ENCODE measurements at places on chromosomes 1 and 21.

DNA sequence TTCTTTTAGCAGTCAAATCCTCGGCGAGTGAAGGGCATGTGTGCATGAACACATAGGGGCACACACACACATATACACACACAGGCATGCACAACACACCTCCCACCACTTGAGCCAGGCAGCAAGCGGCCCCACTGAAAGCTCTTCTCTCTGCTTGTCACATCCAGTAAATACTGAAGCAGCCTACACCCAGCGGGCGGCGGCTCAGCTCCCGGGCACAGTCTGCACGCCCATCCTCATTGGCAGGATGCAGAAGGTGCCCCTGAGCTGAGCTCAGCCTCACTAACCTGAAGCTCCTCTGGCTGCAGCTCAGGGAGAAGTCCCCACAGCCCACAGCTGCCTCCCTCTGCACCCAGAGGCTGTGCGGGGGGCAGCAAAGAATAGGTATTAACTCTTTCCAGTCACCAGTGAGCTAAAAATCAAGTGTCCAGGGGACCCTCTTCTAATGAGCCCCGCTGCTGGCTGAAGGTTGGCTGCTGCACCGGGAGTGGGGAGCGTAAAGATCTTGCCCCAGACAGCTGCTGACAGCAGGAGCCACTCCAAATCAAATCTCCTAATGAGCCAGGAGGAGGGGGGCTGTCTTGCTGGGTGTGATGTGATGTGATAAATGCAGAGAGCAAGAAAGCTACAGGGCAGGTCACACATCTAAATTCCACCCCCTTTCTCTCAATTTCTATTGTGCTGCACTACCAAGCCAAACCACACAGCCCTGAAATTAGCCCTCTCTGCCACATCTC, 12.5 kb downstream of the RGS8 start:
- no peak for DNase-seq

- DNase-seq: peak; percentile 69
Measured at GRCh38 chr1:99180343-99180808, 83.9 kb upstream of the PLPPR4 start.

GRCh38 chr21:15172963-15173362, 108.2 kb upstream of the NRIP1 start:
- no peak for DNase-seq

- no peak for DNase-seq
Measured at GRCh38 chr1:20753589-20753988, 21.1 kb upstream of the SH2D5 start.

GRCh38 chr1:56032096-56032676, 547.2 kb downstream of the PLPP3 start:
- no peak for DNase-seq

DNA sequence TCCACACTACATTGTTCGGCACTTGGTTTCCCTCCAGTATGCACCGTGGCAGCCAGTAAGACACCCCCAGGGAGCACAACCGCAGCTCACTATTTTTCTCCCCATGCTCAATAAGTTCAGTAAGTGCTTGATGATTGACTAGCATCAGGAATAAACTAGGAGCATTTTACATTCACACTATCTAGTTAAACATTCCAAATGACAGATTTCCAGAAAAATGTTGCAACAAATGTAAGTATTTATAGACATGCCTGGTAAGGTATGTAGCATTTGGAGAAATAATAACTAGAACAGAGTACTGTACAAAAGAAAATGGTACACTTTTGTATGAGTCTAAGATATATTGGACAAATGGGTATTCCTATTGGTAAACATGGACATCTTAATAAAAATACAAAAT, 92.9 kb downstream of the SLC45A1 start:
- peak; percentile 66 for DNase-seq

GRCh38 chr1:164969253-164969652, 387.3 kb downstream of the LMX1A start:
- DNase-seq: no peak

- DNase-seq: no peak
Measured at GRCh38 chr1:212532469-212533147, 76.0 kb upstream of the ATF3 start.

- DNase-seq: peak; percentile 88
Measured at GRCh38 chr1:152036267-152037216, at the start of gene S100A11. Gene S100A11, minus strand, starts transcription at chr1:152037004. Its CDS starts 89 bp downstream, at chr1:152036915.

DNA sequence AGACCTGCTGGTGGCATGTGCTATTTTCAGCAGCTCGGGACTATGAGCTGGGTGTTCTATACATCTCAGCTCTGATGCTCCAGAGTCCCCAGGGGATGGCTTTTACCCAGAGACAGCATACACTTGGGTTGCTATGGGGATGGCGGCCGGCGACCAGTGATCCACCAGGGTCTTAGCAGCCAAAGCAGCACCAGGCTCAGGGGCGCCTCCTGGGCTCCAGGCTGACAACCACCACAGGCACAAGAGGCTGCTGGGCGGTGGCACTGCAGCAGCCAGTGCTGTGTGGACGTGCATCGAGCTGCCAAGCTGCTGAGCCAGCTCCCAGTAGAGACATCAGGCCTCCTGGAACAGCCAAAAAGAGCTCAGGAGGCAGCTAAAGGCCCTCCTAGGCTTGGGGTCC, 37.6 kb upstream of the CLSTN1 start:
- DNase-seq: no peak

DNA sequence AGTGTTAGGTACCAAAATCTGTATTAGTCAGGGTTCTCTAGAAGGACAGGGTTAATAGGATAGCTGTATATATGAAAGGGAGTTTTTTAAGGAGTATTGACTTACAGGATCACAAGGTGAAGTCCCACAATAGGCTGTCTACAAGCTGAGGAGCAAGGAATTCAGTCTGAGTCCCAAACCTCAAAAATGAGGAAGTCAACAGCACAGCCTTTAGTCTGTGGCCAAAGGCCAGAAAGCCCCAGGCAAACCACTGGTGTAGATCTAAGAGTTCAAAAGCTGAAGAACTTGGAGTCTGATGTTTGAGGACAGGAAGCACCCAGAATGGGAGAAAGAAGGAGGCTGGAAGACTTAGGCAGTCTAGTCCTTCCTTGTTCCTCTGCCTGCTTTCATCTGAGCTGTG, 487.5 kb upstream of the CHRM3 start:
- DNase-seq: no peak

- DNase-seq: peak; percentile 1
Measured at GRCh38 chr1:195804547-195804946, 803.7 kb downstream of the KCNT2 start.

GRCh38 chr1:96861836-96862235, 140.3 kb downstream of the PTBP2 start:
- no peak for DNase-seq

DNA sequence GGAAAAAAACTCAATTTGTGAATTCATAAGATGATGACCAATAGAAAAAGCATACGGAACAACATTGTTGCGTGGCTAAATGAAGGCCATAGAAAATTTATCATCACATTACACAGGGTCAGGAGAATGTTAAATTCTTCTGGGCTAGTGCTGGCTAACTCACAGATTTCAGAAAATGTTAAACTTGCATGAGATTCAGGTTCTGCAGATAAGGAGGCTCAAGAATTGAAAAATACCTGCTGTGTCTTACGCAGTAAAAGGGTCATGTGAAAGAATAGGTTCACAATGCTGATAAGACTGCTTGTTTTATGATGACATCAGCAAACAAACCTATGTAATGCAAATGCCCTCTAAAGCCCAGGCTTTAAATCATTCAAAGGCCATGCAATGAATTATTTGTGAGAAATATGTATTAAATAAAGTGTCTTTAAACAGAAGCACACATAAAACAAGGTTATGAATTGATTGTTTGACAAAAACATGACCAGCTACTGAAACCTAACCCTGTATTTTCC, 378.8 kb downstream of the USP25 start:
- DNase-seq: no peak

DNA sequence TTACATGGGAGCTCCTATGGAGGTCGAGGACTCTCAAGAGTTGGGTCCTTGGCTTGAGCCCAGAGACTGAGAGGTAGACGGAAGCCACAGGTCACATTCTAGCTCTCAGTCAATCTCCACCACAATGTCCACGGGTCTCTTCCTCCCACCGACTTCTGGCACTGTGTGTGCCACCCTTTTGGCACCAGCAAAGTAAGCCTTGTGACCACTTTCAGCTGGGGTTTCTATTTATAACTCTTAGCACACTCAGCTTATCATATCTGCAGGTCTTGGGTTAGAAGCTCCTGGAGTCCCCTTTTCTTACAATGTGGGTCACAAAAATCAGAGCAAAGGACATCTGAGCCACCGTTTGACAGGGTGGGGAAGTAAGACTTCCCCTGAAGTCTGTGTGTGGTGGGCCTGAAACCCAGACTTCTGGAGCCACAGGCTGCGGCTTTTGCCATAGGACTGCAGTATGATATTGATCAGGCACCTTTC, 28.3 kb downstream of the NCMAP start:
- DNase-seq: no peak

- no peak for DNase-seq
Measured at GRCh38 chr1:168803806-168804510, 75.0 kb upstream of the DPT start.

GRCh38 chr1:214923278-214923915, 159.1 kb upstream of the KCNK2 start:
- no peak for DNase-seq

GRCh38 chr21:46145840-46146691, 9.3 kb downstream of the FTCD start:
- no peak for DNase-seq

- DNase-seq: no peak
Measured at GRCh38 chr1:47971385-47972160, 25.6 kb downstream of the TRABD2B start.

- no peak for DNase-seq
Measured at GRCh38 chr1:157134442-157134841, 3.8 kb downstream of the ETV3 start.

- DNase-seq: no peak
Measured at GRCh38 chr1:232788235-232788872, 16.9 kb upstream of the MAP10 start.

- no peak for DNase-seq
Measured at GRCh38 chr1:50416553-50417453, 6.4 kb downstream of the DMRTA2 start.
